CD4-positive, alpha-beta T cell treated with Interleukin-17A for 4 hours (primary cell): ENCODE measurements at places on chromosomes 3 and 15.

- DNase-seq: no peak
Measured at GRCh38 chr15:82851981-82852511, 42.6 kb downstream of the WHAMM start.

- no peak for DNase-seq
Measured at GRCh38 chr15:51355096-51355495, 13.6 kb downstream of the GLDN start.

DNA sequence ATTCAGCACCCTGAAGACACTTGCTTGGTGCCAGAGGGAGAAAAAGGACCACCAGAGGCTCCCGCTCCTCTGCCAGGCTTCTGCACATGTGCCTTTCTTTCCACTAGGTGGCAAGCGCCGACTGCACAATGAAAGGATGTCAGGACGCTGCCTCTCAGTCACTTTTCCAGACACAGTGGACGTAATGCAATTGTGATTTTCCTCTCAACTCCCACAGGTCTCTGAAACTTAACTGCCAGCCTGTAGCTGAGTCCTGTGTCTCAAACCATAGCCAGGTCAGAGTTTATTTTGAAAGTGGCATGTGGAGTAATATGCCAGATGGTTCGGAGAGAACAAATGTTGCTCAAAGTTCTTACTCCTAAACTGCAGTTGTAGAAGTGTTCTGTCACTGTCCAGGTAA lies 162.9 kb downstream of the ITPR1 start:
- DNase-seq: no peak

GRCh38 chr3:161695811-161696210 lies 199.2 kb downstream of the OTOL1 start:
- DNase-seq: no peak

DNA sequence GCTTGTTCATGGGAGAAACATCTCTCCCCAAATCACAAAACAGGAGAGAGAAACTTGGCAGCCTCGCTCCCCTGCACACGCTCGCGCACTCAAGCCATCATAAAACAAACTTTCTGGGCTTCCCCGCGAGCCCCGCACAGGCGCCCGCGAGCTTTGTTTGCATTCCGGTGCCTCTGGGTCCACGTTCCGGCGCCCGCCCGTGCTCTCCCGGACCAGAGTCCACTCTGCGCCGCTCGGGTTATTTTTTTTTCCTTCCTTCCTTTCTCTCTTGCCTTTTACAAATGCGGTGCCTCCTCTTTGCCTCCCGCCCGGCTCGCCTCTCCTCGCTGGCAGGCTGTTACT lies 363 bp downstream of the MAGI1 start:
- DNase-seq: no peak

- no peak for DNase-seq
Measured at GRCh38 chr3:15316998-15317435, 15.4 kb downstream of the SH3BP5 start.

GRCh38 chr3:18716101-18716500 lies 291.0 kb upstream of the SATB1 start:
- no peak for DNase-seq

- DNase-seq: no peak
Measured at GRCh38 chr15:39922462-39923092, 2.5 kb upstream of the GPR176 start.

DNA sequence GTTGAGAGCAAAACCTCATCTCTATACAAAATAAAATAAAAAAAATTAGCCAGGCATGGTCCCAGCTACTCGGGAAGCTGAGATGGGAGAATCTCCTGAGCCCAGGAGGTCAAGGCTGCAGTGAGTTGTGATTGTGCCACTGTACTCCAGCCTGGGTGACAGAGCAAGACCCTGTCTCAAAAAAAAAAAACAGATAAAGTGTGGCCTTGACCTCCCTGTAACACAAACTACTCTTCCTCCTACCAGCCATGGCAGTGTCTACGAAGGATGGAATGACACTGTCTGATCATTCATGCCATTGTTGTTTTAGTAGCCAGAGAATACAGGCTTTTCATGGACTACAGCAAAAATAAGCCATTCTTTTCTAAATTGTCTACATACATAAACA lies 117.1 kb upstream of the IQSEC1 start:
- DNase-seq: no peak

DNA sequence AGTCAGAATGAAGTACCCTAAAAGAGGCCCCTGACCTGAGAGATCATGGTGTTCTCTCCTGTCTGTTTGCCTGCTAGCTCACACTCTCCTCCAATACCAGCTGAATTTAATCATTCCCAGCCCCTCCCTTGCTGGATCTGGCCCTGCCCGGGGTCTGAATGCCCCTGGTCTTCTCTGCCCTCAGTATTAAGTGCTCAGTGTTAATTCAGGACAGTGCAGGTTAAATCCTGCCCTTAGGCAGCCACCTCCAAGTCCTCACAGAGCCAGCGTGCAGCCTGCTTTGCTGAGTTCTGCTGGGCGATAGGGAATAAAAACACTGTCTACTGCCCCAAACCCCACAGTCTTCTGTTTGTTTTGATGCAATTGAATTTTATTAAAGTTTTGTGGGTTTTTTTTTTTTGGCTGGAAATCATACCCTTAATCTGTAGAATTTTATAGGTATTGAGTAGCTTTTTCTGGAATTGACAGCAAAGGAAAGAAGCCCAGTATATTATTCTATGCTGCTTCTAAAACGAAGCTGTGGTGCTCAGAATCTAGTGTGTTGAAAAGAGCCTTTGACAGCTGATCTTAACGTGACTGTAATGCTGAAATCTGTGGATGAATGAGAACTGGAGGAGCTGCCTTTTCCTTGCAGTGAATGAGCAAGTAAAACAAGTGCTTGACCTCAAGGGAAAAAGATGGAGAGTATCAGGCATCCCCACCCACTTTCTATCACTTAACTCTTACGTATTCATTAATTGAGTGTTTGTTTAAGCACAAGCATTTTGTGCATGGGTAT lies 12.3 kb upstream of the BDH1 start:
- DNase-seq: no peak

GRCh38 chr15:91801836-91802534 lies 51.5 kb upstream of the SLCO3A1 start:
- DNase-seq: no peak

- DNase-seq: peak; percentile 30
Measured at GRCh38 chr3:151328298-151328995, 902 bp downstream of the P2RY13 start.

DNA sequence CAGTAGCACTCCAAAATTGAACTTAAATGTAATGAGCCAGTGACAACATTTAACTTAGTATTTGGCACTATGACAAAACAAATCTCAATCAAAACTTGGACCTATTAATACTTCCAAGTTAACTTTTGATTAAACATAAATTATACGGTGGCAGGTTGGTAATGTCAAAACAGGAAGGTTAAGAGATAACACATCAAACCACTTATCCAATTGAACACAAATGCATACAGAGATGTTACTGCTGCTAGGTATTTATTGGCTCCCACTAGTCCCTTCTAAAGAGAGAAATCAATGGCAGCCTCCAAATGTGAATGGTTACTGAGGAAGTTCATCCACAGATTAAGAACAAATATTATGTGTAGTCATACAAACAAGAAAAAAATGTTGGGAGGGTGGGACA lies 1.8 kb downstream of the GSK3B start:
- DNase-seq: no peak

DNA sequence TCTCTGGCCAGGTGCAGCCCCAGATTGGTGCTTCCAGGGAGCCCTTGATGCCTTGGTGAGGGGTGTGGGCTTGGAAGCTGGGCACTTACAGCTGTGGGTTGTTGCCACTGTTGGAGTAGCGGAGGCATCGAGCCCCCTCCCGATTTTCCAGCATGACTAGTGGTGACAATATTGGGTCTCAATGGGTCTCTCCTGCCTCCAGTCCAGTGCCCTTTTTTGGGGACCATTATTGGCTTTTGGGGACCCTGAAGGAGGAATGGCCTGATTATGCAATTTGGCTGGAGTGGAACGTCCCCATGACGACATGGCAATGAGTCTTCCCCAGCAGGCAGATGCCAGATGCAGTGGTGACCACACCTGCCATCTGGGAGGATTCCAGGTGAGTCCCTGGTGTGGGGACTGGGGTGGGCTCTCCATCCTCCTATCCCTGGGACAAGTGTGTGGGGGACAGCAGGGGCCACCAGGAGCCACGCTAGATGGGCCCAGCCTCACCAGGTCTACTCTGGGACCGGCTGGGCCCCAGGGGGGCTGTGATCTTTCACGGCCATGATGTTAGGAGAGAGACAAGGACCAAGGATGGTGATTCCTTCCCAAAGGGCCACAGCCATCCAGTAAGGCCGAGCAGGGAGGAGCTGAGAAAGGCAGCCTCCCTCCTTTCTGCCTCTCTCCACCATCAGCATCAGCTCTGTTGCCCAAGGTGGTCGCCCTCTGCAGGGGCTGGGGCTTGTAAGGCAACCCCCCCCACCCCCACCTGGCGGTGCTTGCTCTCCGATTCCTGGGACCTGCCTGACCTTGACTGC lies 196.8 kb downstream of the GOLGA6L6 start:
- DNase-seq: no peak

- DNase-seq: peak; percentile 58
Measured at GRCh38 chr3:32371461-32372212, 20.0 kb upstream of the CMTM7 start.

GRCh38 chr3:30583973-30584372 lies 22.4 kb upstream of the TGFBR2 start:
- no peak for DNase-seq

GRCh38 chr3:73999501-73999900 lies 374.8 kb upstream of the PDZRN3 start:
- no peak for DNase-seq

- DNase-seq: no peak
Measured at GRCh38 chr3:11651477-11651876, 7.8 kb upstream of the VGLL4 start.

GRCh38 chr3:15453991-15454625 lies 26.7 kb downstream of the EAF1 start:
- DNase-seq: no peak

DNA sequence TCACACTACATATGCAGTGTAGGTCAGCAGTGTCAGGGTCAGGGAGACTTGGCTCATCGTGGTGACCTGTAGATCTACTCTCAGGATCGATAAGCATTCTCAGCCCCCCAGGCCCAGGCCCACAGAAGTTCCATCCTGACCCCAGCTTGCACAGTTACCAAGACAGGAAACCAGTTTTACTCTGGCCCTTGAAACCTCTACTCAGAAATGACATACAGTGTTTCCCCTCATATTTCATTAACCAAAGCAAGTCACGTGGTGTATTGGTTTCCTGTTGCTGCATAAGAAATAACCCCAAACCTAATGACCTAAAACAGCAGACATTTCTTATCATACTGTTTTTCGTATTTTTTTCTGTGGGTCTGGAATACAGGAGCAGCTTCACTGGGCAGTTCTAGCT lies 242.2 kb downstream of the SLCO3A1 start:
- no peak for DNase-seq

DNA sequence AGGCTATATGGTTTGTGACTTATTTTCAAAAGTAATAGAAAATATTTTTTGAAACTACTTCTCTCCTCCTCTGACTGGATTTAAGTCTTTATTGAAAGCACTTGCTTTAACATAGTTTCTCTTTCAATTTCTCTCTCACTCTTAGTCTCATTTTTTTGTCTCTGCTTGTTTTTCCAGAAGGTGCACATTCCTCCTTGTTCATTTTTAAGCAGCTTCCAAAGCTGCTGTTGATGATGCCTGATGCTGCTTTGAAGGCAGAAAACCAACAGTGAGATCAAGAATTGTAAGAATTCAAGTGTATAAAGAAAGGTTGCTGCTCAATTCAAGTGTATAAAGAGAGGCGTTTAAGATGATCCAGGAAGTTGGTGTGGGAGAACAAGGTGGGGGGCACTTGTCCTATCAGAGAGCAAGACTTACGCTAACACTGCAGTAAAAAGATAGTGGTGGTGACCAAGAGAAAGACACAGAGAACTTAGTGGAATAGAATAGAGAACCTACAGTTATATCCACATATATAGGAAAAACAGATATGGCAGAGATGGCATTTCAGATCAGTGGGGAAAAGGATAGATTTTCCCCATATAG lies 12.1 kb downstream of the NR2C2 start:
- no peak for DNase-seq

DNA sequence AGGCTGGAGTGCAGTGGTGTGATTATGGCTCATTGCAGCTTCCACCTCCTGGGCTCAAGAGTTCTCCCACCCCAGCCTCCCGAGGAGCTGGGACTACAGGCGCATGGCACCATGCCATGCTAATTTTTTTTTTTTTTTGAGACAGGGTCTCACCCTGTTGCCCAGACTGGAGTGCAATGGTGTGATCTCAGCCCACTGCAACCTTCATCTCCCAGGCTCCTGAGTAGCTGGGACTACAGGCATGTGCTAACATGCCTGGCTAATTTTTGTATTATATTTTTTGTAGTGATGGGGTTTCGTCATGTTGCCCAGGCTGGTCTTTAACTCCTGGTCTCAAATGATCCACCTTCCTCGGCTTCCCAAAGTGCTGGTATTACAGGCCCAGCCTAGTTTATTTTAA lies 4.0 kb downstream of the TEX9 start:
- no peak for DNase-seq

- DNase-seq: no peak
Measured at GRCh38 chr15:73283366-73283962, 85.3 kb downstream of the HCN4 start.

DNA sequence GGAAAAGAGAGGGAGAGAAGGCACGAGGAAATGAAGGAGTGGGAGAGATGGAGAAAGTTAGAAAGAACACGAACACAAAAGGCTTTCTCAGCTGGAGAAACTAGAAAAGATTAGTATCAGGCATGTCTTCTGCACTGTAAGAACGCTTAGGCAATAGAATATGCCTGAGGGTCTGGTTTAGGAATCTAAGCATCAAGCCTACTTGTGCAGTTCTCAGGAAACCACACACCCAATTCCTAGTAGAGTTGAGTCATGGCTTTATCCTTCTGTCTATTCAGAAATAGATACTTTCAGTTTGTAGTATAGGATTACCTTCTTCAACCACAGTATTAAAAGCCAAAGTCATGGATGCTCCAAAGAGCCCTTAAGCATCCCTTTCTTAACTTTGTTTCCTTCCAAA lies 969.4 kb downstream of the NTRK3 start:
- DNase-seq: no peak

DNA sequence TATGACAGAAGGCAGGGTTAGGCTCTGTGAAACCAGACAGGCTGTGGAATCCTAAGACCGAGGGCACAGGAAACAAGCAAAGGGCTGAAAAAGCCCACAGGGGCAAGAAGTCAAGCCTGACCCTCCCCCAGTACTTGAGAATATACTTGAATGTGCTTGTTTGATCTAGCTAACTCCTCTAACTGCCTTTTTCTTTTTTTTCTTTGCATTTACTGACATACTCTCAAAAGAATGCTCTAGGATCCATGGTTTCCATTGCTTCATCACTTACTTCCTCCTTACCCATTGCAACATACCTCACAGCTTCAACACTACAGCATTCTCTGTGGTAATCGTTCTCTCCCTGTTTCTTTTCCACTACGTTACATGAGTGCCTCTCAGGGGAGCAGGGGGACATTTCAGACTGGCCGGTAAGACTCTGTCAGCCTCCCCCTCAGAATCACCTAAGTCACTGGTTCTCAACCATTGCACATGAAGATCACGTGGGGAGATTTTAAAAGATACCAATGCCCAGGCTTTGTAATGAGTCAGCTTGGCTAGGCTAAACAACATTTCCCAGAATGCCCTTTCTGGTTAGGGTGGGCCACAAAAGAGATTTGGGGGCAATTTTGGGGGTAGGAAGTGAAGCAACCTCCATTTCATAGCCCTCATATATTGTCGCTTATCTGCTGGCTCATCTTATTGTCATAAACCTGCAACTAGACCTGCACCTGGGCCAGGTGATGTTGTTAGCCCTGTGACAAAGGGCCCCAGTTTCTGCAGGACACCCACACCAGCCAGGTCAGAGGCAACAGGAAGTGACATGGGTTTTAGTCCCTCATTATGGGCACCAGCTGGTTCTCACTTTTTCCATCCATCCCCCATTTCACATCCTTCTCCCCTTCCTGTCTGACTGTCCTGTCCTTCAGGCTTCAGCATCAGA lies 24.6 kb upstream of the RSL24D1 start:
- no peak for DNase-seq

GRCh38 chr15:66131200-66131599 lies 122.3 kb downstream of the MEGF11 start:
- DNase-seq: no peak
